ENCODE measurements at places on chromosomes 11 and 22.

GRCh38 chr11:708511-708910, 2.5 kb downstream of the EPS8L2 start:
- no peak for DNase-seq

DNA sequence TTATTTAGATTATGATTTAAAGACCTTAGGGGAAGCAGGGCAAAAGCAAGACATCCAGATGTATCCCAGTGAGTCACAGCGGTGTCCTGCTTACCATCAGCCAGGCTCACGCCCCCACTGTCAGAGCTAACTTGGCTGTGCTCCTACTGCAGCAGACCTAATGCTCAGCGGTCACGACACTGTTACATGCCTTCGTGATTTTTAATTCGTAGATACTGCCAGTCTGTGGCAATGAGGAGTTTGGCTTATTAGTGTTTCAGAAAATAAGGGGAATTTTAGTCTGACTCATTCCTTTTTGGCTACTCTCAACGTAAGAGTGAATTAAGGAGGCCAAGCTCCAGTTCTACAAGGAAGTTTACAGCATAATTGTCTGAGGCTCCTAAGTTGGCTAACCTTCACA, 22.7 kb downstream of the EFCAB6 start:
- DNase-seq: peak; percentile 99

GRCh38 chr11:15901054-15901453, 455.3 kb downstream of the SOX6 start:
- no peak for DNase-seq

DNA sequence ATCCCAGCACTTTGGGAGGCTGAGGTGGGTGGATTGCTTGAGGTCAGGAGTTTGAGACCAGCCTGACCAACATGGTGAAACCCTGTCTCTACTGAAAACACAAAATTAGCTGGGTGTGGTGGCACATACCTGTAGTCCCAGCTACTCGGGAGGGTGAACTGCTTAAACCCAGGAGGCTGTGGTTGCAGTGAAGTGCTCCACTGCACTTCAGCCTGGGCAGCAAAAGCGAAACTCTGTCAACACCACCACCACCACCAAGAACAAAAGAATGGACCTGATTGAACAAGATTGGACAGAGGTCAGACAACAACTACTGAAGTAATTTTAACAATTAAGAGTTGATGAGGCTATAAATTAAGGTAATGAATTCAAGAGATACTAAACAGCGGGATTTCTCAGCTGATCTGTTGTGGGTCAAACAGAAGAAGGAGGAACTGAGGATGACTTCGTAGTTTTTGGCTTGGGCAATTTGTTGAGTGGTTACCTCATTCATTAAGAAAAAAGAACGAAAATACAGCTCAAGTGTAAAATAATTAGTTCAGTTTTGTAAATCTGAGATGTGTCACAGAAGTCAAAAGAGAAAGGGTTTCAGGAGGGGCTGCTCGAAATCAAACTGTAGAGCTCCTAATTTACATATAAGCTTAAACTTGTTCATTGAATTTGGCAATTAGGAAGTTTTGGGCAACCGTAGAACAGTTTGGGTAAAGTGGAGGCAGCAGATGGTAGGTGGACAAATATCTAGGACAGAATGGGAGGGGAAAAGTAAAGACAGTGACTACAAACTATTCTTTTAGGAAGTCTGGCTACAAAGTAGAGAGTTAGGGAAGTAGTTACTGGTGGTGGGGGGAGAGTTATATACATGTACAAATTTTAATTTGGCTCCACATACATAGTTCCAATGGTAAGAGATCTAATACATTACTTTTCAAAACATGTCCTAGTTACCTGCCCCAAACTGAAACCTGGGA, 4.5 kb downstream of the IL18 start:
- DNase-seq: no peak

GRCh38 chr22:26711205-26711963, 54.0 kb downstream of the MIAT start:
- DNase-seq: no peak

- DNase-seq: no peak
Measured at GRCh38 chr11:112966561-112966960, 5.3 kb downstream of the NCAM1 start.

DNA sequence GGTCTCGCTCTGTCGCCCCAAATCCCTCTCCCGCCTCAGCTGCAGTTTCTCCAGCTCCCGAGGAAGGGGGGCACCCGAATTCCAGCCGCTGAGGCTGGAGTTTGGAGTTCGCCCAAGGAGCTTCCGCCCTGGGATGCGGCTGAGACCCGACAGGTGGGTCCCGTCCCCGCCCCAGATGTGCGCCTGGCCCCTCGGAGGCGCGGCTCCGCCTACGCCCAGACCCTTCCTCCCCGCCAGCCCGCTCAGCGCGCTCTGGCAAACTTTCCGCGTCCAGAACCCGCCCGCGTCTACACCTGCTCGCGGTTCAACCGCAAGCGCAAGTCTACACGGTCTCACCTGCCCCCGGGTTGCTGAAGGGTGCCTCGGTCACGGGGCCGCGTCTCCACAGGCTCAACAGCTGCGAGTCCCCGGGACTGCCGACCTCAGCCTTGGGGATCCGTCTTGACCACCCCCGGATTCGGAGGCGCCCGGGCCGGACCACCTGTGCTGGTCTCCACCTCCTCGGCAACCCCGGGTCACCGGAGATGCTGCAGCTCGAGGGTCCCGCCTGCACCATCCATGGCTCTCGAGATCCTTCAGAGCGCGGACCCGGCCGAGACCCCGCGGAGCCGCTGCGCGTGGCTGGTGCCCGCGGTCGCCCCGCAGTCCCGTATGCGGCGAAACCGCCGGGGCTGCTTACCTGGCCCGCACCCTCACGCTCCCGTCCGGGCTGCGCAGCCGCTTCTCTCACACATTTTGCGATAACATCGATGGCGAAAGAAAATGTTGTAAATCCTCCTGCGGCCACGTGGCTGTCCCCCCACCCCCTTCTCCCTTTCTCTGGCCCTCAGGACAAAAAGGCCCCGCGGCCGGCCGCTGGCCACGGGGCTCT, 63.6 kb downstream of the NFAM1 start:
- DNase-seq: no peak

DNA sequence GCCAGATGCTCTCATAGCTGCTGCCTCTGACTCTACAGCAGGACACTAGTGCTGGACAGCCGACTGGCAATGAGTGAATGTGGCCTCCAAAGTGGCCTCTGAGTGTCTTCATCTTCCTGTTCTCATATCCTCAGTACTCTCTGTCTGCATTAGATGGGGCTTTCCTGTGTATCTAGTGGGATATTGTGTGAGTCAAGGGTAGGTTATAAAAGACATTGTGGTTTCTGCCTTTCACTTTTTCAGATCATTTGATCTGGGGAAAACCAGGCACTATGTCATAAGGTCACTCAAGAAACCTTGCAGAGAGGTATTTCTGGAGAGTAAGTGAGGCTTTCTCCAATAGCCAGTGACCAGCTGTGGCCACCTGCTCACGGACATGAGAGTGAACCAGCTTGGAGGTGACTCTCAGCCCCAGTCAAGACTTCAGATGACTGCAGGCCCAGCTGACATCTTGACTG, 333.6 kb upstream of the NCAM1 start:
- no peak for DNase-seq

DNA sequence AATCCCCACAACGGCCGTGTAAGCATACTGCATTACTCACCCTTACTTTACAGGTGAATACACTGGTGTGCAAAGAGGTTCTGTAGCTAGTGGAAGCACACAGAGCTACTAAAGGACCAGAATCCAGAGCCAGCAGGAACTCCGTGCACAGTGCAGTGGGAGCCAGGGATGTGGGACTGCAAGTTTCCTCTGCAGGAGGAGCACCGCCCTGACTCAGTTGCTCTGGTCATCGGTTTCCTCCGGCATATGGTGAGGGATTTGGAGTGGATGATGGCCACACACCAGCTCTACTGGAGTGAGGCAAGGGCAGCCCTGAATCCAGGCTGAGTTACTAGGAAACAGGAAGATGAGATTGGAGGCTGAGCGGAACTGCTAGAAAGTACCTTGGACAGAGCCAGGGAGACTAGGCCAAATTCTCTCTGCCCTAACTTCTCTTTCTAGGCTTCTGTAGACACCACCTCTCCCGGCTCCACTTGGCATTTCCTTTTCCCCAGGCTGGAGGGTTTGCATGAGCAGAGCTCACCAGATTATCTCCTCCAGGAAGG, 18.2 kb upstream of the C22orf42 start:
- peak; percentile 1 for DNase-seq

DNA sequence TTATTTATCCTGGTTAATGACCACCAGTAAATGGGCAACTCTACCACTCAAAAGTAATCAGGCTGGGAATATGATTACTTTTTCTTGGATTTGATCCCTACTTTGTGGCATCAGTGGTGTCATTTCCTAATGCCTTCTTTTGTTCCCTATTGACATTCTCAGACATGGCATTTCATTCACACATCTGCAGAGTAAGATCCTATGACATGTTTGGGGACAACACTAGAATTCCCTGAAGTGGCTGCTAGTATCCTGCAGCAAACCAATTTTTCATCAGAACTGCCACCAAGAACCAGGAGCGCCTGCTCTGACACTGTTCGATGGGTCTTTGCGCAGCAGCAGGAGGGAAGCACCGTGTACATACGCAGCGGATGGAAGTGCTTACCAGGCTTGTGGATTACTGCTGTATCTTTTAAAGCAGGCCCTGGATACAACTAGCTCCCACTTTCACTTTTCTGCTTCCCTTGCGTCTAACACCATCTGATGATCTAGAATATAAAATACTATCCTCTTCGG, 97.7 kb downstream of the LARGE2 start:
- DNase-seq: no peak

DNA sequence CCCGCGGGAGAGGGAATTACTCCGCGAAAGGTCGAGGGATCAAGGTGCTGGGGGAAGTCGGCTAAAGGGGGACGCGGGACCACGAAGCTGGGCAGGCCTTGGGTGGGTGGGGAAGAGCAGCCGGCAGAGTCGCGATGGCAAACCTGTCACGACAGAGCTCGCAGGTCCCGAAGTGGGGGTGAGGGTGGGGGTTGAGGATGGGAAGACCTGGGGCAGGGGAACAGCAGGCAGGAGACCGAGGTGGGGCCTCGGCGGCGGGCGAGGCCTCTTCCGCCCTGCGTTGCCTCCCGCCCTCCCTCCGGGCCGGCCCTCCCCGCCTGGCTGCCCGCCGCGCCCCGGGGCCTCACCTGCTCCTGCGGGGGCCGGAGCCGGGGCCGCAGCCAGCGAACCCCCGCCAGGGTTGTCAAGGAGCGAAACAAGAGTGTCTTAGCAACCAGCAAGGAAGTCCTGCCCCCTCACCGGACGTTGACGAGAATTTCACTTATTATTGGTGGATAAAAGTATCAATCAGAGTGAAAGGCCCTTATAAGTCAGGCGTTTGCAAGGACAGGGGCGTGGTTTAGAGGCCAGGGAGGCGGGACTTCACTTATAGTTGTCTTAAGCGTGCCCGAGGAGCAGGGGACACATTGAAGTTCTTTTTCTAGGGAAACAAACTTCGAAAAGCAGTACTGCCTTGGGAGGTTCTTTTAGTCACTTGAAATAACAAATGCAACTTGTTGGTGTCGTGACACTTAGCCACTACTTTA, at the start of gene DNAL4:
Gene DNAL4 (minus strand): TSS at position 423 of the 746 bp plus-strand sequence. CDS start 11,412 bp downstream, outside the sequence.
- peak; percentile 99 for DNase-seq

DNA sequence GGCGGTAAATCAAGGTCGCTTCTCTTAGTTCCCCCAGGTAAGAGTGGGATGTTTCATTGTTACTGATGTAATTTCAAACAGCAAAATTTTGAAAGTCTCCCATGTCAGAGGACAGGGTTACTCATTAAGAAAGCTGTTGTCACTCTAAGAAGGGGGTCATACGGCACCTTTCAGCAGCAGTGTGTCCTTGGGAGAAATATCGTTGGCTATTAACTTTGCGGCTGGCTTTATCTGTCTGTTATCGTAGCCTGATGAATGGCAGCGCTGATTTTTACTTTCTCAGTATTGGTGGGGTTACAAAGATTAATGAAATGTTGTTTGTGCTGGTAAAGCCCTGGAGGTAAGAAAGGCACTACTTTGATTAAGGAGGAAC, 27.5 kb upstream of the FBXO3 start:
- no peak for DNase-seq

- no peak for DNase-seq
Measured at GRCh38 chr11:120633616-120634393, 122.3 kb downstream of the GRIK4 start.

- DNase-seq: no peak
Measured at GRCh38 chr11:110951037-110951949, 239.1 kb upstream of the ARHGAP20 start.

DNA sequence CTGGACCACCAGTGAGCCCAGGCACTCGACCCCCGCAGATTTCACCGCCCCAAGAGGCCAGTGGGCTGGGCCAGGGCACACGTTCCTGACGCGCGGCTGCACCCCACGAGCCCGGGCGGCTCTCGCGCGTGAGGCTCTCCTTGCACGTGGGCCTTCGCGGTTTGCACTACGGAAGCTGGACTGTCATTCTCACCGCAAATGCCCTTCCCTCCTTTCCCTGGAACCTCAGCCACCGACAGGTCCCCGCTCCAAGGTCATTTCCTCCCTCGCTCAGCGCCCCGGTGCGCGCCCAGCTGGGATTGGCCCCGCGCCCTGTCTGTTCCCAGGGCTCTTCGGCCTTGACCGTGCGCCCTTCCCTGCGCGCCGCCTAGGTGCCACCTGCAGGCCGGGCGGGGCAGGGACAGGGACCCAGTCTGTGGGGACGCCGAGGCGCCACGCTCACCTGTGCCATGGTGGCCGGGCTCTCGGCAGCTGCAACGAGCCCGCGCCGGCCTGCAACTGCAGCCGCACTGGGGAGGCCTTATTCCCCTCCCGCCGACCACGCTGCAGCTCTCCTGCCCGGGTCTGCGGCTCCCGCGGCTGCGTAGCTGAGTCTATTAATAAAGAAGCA, 2.1 kb upstream of the CPT1A start:
- DNase-seq: no peak

- DNase-seq: no peak
Measured at GRCh38 chr11:31957674-31958073, 133.2 kb upstream of the RCN1 start.

DNA sequence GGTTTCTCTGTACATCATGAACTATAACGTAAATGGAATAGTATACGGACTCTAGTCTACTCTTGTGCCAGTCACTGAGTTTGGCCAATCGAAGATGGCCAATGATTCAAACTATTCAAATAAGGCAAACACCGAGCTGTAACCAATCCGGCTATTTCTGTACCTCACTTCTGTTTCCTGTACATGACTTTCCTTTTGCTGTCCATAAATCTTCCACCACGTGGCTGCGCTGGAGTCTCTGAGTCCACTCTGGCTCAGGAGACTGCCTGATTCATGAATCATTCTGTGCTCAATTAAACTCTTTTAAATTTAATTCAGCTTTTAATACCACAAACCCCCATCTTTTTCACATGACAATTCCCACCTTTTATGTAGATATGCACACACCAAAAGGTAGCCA, 1.5 kb upstream of the JAML start:
- peak; percentile 50 for DNase-seq

- DNase-seq: no peak
Measured at GRCh38 chr11:114447892-114448291, 8.6 kb downstream of the REXO2 start.

Data from fibroblast of mammary gland (primary cell).